Activated naive CD4-positive, alpha-beta T cell (primary cell): ENCODE measurements at places on chromosomes 2 and 18.

- no peak for DNase-seq
These were observed 7.3 kb downstream of the STARD7 start for GRCh38 chr2:96201338-96201737.

GRCh38 chr2:201433394-201433995, 17.8 kb downstream of the TRAK2 start:
- DNase-seq: no peak

DNA sequence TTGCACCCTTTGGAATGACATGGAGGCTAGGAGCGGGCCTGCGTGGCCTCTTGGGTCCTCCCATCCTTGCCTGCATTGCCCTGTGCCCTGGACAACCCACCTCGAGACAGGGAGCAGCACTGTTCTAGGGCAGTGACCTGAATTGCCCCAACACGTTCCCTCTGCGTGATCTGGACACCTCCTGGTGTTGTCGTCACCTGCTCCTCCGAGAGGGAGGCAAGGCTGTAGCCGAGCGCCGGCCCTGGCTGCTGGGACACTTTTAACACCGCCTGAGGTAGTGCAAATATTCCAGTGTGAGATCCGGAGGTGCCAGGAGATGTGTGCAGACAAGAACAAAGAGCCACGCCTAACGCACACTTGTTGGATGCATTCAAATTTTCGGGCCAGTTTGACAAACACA, 131.5 kb downstream of the SMAD7 start:
- no peak for DNase-seq

DNA sequence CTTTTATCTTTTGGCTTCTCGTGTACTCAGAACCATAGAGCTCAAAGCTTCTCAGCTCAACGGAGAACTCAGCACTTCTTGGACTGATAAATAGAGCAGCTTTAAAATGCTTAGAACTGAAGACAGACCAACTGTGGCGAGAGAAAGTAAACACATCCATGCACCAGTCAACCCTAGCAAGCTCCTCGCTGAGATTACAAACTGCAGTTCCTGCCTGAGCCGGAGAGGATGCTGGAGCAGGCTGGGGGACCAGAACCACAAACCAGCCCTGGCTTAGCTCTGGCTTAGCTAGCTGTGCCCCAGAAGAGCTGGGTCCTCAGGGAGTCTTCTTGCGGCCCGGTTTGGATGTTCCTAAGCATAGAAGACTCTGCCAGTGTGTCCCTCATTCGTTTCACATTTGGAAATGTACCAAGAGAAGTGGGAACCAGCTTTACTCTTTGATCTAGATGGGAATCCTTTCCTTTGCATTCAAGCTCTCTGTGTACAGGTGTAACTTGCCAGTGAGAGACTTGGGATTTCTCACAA, 5.6 kb downstream of the PAX8 start:
- no peak for DNase-seq

DNA sequence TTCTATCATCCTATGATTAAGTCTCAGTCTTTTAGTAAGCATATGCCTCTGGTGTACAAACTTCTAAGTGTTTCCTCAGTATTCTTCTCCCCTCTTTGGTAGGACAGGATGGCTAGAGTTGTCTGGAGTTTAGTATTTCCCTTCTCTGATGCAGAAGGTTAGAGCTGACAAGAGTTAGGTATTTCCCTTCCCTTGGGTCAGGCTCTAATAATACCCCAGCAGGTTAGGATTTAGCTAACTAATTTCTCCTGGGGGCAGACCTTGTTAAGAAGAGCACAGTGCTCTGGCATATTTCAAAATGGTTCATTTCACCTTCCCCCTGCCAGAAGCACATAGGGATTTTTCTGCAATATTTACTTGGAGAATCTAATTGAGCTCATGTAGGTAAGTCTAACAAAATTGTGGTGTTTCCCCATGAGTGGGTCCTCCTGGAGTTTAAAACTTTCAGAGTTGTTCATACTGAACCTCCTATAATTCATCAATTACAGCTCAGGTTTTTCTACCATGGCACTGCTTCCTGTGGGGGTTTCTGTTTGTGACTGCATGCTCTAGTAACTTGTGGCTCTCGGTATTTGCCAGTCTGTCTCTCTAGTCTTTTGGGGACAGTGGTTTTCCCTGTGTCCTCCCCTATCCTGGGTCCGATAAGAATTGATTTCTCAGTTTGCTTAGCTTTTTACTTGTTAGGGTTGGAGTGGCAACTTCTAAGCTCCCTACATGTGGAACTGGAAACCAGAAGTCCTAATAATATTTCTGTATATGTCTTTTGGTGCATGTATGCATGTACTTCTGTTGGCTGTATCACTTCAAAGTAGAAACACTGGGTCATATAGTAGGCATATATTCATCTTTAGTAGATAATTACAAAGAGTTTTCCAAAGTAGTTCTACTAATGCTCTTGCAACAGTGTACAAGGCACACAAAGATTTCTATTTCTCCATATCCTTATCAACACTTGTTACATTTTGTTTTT, 77.7 kb downstream of the GDF7 start:
- no peak for DNase-seq

DNA sequence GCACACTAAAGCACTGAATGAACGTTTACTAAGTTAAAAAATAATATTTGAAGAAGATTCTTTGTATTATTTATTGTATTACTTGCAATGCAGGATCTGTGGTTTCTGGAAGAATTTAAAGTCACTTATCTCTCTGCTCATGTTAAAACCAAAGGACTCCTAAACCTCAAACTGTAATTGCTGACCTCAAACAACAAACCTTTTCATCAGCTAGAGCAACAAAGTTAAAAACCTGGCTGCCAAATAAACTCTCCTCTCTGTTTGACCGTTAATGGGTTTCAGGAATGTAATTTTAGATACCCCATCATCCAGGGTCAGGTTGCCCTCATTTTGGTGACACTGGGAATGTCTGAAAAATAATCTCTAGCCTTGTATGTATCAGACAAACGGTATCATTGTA, 239.1 kb downstream of the TGIF1 start:
- DNase-seq: no peak

DNA sequence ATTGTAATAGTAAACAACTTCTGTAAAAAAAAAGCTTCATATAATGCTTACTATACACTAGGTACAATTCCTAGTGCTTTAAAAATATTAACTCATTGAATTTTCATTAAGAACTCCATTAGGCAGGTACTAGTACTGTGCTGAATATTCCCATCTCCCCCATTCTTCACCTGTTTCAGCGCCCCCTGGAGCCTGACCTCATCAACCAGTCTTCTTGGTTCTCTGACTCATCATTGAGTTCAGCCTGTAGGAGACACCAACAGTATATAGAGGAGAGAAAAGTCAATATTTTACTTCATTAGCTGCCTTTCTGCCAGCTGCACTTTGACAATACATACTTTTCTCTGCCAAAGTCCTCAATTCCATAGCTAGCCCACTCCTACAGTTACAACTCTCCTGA, 1009.9 kb upstream of the KLHL29 start:
- no peak for DNase-seq

DNA sequence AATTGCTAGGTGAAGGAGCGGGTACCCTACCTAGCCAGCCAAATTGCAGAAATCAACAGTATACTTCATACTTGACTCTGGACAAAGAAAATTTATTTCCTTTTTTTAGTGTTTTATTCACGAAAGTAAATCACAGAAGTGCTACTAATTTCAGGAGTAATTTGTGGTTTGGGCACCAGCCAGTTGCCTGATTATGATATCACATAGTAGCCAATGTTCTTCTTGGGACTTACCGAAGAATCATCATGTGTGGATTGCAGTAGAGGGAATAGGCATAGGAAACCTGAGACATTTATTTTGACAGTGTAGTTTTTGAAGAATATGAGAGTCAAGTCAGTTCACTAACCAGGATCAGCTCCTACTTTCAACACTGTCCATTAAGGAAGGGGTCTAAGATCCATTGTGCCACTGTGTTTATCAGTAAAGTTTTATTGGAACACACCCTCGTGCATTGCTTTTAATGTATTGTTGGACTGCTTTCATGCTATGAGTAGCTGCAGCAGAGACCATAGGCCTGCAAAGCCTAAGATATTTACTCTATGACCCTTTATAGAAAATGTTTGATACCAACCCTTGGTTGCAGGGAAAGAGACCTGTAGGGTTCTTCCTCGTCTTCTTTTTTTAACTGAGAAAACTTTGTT, 32.1 kb downstream of the TNFRSF11A start:
- DNase-seq: no peak

GRCh38 chr18:76621782-76622495, 126.9 kb upstream of the ZNF516 start:
- no peak for DNase-seq

DNA sequence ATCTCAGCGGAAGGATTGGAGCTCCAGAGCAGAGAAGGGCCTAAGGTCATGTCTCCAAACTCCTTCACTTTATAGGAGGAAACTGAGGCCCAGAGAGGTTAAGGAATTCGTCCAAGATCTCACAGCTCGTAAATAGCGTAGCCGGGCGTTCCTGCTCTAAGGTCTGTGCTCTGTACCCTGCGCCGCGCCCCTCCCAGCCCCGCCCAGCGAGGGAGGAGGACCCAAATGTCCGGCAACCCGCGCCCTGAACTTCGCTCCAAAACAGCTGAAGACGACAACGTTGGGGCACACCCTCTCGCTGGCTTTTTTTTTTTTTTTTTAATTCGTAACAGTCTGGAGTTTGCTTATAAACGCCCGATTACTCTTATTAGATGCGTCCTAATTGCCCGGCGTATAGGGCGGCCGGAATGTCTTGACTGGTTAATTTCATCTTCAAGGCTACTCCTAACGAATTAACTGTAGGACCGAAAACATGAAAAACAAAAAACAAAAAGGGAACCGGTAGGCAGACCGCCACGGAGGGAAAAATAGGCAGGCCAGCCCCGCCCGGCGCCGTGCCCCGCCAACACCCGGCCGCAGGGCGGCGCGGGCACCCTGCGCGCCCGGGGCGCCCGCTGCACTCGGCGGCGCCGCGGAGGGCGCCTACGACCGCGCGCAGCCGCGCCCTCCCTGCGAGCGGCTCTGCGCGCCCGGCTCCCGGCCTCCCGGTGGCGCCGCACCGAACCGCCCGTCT, 928 bp upstream of the FOSL2 start:
- DNase-seq: peak; percentile 31

DNA sequence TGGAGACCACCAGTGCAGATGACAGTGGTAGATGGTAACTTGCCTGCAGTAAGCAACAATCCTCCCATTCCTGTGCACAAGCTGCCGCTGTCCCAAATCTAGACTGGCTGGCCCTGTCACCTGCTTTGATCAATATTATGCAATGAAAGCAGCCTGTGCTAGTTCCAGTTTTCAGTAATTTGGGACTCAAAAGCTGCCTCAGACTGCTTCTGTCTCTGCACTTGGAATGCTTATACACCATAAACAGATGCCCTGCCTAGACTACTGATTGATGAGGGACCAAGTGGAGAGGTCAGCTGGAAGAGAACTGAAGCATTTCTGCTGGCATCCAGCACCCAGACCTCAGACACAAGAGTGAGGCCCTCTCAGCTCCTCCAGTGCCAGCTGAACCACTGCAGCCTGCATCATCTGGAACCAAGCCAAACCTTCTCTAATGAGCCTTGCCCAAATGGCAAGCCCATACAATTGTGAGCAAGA, 24.9 kb downstream of the CCBE1 start:
- DNase-seq: no peak

- no peak for DNase-seq
These were observed 112.0 kb upstream of the NOSTRIN start for GRCh38 chr2:168690381-168690885.

DNA sequence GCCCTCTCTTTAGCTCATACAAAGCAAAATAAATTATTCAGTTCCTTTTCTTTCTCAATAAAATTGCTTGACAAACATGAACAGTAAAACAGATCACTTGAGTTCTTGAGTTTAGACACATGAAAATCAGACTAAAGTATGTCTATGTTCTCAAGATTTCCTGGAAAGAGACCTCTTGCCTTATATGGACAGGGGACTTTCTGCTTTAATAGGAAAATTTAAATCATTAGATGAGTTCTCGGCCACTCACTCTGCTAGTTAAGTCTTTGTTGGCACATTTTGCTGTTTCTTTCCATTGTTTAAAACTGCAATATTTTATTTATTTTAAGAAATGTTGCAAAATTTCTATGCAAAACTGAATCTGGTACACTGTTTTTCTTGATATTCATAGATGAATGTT, 207.8 kb downstream of the RND3 start:
- no peak for DNase-seq

DNA sequence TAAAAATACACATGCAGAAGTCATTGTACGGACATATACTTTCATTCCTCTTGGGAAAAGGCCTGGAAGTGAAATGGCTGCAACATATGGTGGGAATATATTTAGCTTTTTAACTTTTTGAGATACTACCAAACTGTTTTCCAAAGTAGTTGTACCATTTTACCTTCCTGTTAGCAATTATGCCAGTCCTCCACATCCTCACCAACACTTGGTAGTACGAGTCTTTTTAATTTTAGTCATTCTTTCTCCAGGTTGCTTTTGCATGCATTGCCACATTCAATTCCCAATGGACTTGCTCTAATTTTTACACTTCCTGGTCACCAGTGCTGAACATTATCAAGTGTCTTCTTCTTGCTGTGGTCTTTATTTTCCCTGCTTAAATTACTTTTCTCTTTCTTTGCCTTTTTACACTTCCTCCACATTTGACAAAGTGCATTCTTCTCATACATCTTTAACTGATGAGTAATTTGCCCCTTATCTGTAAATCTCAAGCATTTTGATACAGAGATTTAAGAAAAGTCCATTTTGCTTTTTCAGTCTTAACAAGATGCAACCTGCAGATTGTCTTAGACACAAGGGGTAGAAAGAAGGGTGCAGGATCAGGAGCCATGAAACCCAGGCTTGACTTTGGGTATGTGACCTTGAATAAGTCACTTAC, 14.5 kb downstream of the VIT start:
- DNase-seq: no peak

DNA sequence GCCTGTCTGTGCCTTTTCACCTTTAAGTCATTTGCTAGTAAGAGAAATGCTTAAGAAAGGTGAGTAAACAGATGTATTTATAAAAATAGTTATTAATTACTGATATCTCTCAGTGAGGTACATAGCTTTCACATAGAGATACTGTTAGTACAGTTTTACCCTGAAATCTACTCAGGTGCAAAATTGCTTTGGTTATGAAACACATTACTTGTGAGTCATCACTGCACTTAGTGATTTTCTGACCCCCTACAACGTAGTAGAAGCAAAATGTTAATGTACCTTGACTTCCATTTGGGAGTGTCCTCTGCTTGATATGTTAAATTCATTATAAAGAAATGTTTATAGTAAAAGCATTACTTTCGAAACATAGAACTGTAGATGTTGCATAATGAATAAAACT, 6.5 kb downstream of the GLS start:
- no peak for DNase-seq

DNA sequence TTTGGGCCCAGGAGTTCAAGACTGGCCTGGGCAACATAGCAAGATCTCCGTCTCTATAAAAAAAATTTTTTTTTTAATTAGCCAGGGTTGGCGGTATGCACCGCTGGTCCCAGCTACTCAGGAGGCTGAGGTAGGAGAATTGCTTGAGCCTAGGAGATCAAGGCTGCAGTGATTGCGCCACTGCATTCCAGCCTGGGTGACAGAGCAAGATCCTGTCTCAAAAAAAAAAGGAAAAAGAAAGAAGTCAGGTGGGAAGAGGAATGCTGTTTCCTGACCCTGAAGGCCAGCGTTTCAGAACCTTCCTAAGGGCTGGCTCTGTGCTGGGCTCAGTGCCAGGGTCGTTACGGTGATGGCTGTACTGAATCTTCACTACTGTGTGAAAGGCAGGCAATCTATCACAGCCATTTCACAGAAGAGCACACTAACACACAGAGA, 35.0 kb upstream of the AGAP1 start:
- DNase-seq: no peak
